Activated CD8-positive, alpha-beta memory T cell treated with anti-CD3 and anti-CD28 coated beads for 1 hour (primary cell): ENCODE measurements at places on chromosomes 3 and 15.

DNA sequence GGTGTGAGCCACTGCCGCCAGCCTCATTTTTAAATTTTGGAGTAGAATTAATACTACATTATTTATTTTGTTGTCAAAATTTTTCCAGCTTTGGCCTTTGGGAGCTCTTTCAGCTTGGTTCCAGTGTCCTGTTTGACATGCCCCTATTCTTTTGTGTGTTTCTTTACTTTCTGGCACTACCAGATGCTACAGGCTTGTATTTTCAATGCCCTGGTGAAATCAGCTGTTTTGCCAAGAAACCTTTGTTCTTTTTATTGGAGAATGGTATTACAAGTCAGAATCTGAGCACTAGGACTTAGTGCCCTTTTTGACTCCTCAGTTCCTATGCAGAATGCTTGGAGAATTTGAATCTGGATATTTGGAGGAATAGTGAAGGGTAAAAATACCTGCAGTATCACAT, 26.6 kb downstream of the RNF111 start:
- DNase-seq, result no peak

DNA sequence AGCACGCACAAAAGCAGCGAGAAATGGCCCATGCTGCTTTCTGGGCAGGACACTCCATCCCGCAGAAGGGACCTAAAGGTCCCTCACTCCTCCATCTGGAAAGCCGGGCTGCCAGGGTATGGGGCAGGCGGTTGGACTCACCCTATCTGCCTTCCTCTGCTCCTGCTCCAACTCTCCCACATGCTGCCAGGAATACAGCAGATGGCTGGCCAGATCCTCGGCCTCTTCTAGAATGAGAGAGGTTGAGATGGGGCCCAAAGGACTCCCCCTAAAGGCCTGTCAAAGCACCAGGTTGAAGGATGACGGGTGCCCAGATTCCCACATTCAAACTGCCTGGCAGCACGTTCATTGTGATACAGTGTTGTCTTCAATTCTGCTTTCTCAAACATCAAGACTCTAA, 85.1 kb upstream of the C2CD4B start:
- DNase-seq, result no peak

DNA sequence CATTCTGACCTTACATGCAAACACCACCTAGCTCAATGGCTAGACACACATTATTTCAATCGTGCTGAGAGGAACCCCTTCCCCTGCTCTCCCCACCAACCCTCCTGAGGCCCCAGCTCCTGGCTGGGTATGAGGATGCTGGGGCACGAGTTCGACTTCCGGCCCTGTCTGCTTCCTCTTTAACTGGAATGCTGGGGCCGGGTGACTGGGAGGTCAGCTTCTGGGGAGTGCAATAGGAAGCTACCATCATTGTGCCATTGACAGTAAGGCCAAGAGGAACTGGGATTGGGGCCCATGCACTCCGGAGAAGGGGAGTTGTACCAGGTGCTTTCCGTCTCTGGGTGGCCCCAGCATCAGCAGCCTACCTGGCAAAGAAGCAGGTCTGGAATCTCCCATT, 15.6 kb upstream of the TLE3 start:
- no peak for DNase-seq

- DNase-seq, result no peak
Observed at GRCh38 chr3:129521611-129522010, 6.8 kb upstream of the RHO start.

DNA sequence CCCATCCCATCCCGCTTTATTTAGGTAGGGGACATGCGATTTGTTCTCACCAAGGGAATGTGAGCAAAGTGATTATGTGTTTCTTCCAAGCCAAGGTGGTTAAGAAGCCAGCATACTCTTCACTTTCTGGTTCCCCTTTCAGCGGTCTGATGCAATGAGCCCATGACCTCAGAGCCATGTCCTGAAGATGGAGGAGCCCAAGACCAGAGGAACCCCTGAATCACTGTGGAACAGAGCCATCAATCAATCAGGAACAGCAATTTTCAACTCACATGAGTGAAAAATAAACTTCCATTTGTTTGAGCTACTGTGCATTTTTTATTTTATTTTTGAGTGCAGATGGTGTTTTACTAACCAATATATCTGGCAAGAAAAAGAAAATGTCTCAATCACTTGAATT, 10.8 kb downstream of the THRB start:
- DNase-seq, result no peak

GRCh38 chr3:179286331-179286730, 35.4 kb upstream of the KCNMB3 start:
- DNase-seq, result no peak

GRCh38 chr3:52787246-52787645, 7.3 kb upstream of the ITIH3 start:
- no peak for DNase-seq

GRCh38 chr3:63349583-63350573, 71.8 kb downstream of the SYNPR start:
- no peak for DNase-seq

DNA sequence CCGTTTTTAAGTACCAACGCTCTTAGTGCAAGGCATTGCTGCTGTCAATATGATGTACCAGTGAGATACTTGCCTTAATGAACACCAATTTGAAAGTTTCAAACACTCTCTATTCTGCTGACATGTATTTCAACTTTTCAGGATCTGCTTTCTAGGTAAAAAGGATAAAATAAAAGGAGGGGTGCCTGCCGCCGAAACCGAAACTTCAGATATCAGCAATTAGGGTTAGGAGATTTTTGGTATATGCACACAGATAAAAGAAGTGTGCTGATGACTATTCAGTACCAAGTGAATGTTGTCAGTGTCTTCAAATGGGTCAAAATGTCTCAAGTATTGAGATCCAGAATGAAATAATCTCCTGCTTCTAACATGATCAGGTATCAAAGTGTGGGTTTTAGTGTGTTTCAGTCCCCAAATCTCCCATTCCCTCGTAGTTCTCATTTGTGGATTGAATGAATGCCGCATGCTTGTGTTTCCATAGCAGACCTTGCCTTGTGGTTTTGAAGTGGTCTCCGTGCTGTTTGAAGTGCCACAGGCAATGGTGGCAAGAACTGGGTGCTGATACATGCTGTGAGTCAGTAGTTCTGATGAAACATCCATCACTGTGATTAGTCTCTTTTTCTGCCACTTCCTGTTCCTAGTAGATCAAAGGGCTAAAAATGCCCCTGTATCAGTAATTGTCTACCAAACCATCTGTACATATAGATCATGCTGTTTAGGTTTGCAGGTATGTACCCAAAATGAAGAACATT, 22.5 kb downstream of the CHST14 start:
- no peak for DNase-seq

- DNase-seq, result no peak
Observed at GRCh38 chr3:105553851-105554250, 187.1 kb downstream of the ALCAM start.
